ENCODE measurements at places on chromosomes 16 and 17.

DNA sequence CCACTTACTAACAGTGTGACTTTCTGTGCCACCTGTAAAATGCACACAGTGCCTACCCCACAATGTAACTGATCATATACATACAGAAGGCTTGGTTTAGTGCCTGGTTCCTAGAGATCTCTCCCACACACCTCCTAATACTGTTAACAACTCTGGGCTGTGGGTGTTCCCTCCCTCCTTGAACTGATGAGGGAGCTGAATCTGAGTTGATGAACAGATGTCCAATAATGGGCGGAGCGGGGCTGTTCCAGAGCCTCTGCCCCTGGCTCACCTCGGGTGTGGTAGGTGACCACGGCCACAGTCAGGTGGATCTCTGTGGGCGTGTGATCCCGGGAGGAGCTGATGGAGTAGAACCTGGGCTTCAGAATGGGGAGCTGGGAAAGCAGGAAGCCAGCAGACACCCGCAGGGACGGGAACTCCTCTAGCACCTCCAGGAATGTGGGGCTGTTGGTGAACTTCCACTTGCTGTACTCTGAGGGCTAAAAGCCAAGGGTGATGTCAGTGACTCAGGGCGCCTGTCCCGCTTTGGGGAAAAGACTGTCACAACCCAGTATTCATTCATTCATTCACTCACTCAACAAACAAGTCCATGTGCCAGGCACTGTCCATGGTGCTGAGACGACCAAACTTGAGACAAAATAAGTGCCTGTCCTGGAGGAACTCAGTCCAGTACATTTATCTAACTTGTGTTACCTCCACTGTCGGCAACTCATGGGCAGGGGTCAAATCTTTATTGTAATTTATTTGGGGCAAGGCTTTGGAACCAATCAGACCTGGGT is 37.6 kb downstream of the NOS2 start:
- DNase-seq, result peak; percentile 59

GRCh38 chr17:2138318-2138717 is 83.4 kb downstream of the HIC1 start:
- DNase-seq, result no peak

- no peak for DNase-seq
Observed at GRCh38 chr17:33021731-33022408, 30.2 kb downstream of the SPACA3 start.

DNA sequence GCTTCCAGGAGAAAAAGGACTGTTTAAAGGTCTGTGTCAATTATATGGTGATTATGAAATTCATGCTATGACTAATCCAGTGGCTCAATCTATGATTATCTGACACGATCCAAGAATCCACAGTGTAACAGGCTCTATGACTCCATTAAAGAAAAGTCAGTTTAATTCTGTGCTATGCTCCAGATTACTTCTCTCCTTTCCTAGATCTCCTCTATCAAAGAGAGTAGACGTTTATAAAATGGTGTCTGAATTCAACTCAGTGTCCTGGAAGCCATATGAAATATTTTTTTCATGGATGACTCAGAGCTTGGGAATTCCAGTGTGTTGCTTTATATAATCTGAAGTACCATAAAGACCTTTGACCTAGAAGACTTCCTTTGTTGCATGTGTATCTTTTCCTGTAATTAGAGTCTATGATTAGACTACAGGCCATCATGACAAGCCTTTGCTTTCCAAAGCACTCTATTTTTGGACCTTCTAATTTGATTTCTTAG is 27.0 kb upstream of the NF1 start:
- DNase-seq, result no peak

GRCh38 chr17:50893183-50893993 is 27.2 kb upstream of the TOB1 start:
- no peak for DNase-seq

GRCh38 chr17:63740464-63741142 is 996 bp downstream of the STRADA start:
- DNase-seq, result no peak

- DNase-seq, result no peak
Observed at GRCh38 chr17:19876529-19877161, 8.9 kb upstream of the ULK2 start.

- DNase-seq, result no peak
Observed at GRCh38 chr16:57648125-57648524, 19.7 kb downstream of the ADGRG1 start.

DNA sequence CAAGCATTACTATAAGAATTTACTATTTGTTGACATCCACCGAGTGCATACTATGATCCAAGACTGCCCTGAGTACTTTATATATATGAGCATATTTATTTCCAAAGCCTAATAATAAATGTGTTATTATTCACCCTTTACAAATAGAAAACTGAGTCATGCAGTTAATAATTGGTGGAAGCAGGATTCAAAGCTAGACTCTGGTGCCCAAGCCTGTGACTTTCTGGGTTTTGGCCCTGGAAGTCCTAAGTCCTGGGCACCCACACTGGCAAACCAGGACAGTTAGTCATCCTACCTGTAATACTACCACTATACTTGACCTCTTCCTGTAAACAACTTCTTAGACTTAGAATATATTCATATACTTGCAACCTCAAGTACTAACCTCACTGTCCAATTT is 257.4 kb upstream of the IRX5 start:
- no peak for DNase-seq

GRCh38 chr16:48117217-48118105 is 38.3 kb downstream of the ABCC12 start:
- DNase-seq, result peak; percentile 96

GRCh38 chr16:17519101-17519955 is 48.6 kb upstream of the XYLT1 start:
- DNase-seq, result no peak

GRCh38 chr16:12868788-12869187 is 32.6 kb upstream of the SHISA9 start:
- DNase-seq, result no peak

GRCh38 chr17:32631341-32632096 is 144.7 kb downstream of the CDK5R1 start:
- no peak for DNase-seq

GRCh38 chr16:49637933-49638672 is 217.8 kb downstream of the ZNF423 start:
- no peak for DNase-seq

DNA sequence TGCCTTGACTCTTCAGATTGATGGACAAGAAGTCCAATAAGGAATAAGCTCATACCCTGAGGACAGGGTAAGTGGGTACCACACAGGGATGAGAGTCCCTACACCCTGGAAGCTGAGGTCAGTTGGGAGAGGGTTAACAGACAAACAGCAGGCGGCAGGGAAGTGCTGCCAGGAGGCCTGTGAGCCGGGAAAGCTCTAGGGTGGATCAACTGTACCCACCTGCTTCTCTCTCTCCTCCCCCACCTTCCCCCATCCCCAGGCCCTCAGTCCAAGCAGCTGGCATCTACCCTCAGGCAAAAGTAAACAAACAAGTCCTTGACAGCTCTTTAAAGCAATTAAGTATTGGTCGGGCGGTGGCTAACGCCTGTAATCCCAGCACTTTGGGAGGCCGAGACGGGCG is 20.7 kb upstream of the MYLK3 start:
- DNase-seq, result no peak

DNA sequence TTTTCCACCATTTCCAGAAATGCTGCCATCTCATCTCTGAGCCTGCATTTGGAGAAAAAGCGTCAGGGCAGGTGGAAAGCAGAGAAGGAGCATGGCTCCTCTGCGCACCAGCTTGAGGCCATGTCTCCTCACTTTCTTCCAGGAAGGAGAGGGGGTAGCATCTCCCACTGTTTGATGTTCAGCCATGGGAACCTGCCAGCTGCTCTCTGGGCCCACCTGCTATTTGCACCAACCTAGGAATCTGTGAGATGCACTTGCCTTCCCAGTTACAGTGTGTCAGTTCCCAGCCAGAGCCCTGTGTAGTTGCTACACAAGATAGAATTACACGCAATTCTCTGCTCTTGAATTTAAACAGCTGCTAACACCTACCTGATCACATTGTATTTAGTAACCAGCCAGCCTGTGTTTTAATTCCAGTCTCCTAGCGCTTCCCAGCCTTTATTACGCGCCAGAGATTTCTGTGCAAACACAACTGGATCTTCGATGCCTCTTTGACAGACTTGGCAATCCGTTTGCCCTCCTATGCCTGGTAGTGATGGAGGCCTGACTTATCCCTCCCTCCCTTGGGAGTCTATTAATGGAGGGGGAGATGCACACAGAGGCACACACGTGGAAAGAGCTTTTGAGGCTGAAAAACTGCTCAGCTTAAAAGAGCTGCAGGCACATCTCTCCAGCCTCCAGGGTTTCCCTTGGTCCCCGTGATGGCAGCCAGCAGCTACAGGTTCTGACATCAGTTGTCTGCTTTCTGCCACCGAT is 98.1 kb upstream of the SEC14L1 start:
- no peak for DNase-seq

GRCh38 chr17:41581366-41582060 is 5.2 kb downstream of the KRT14 start:
- no peak for DNase-seq

DNA sequence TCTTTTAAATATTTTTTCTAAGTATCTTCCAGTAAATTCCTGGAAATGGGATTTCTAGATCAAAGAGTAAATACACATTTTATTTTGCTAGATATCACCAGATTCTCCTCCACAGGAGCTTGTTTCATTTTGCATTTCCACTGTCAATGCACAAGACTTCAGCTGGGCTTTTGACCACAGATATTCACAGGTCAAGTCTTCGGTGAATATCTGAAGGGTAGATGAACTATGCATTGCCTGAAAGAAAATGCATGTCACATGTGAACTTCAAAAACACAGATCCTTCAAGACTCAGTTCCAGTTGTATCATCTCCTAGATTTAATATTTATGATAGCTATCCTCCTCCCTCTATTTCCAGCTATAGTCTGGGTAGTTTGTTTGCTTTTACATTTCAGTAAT is 963.6 kb upstream of the GOT2 start:
- no peak for DNase-seq

GRCh38 chr17:47762728-47763127 is 29.7 kb downstream of the TBX21 start:
- no peak for DNase-seq

DNA sequence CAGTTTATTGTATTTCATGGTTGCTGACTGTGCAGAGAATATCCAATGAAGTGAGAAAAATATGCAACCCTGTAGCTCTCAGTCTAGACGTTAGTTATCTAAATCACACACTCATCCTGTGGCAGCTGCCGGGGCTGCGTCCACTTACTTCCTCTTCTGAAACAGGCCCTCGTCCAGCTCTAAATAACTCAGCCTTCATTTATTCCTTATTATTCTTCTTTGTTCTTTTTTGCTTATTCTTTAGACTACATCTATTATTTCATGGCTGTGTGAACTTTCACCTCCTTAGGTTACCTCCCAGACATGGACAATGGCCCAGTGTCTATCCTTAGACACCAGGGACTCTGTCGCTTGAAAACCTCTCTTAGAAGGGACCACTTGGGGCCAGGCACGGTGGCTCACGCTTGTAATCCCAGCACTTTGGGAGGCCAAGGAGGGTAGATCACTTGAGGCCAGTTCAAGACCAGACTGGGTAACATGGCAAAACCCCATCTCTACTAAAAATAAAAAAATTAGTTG is 3.4 kb upstream of the THUMPD1 start:
- no peak for DNase-seq

- no peak for DNase-seq
Observed at GRCh38 chr17:2295575-2295974, 8.0 kb downstream of the SMG6 start.

- DNase-seq, result peak; percentile 76
Observed at GRCh38 chr16:5615868-5616642, 518.5 kb upstream of the EEF2KMT start.

DNA sequence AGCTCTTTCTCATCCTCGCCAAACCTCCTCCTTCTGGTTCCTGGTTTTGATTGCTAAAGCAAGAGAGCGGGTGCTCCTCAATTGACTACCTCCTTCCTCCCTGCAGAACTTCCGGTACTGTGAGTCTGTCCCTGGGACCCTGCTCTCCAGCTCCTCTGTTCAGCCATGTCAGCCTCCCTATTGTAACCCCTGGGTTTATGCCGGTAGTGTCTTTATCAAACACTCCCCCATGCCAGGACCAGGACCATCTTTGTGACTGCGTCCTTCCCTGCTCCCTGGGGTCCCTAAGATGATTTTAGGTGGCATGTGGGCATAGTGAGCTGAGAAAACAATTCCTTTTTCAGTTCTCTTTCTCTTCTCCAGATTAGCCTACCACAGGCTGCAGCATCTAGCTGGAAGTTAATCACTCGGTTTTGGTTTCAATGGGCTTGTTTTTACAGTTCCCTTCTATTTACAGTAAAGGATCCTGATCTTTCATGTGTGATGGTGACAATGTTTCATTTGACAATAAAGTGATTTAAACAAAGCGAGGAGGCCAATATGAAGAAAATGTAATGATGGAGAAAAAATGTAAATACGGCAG is 27.7 kb upstream of the IL21R start:
- DNase-seq, result no peak

DNA sequence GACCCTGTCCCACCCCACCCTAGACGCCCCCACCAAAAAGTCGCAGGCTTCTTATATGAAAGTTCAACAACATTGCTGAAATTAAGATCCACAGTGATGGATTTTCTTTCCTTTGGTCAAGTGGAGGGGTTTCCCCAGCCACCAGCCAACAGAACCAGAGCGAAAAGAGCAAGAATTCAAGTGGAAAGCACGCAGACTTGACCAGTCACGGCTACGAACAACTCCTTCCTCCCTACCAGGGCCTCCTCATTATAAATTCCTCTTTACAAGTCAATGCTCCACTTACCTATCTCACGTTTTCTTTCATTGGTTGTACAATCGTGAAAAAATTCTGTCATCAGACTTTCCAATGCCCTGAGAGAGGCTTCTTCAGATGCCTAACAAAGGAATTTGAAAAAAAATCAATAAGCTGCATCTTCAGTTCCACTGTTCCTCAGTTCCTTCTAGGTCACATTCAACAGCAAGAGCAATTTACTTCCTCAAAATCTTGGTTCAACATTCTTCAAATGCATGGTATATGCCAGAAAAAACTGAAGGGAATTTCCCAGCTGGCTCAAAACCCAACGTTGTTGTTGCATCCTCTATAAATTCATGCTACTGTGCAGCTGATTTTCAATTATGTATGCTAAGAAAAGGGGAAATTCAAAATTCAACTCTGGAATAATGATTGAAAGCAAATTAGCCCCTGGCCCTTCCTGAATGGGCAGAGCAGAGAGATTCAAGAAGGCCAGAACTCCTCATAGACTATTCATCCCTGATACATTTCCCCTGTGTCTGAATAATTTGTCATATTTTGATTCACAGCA is 30.9 kb downstream of the XPO6 start:
- DNase-seq, result no peak

DNA sequence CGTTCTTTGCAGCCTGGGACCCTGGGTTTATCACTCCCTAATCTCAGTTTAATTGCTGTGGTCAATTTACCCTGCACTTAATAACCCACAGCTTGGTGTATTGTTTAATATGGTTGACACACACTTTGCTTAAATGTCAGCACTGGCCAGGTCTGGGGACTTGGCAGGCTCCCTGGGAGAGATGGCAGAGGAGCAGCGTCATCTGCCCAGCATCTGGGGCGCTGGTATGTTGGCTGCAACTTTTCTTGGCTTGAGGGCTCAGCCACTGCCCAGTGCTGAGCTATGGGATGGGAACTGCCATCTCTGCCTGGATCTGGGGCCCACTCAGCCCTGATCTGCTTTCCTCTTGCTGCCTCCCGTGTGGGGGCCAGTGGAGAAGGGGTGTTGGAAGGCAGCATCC is 115.7 kb upstream of the IRX3 start:
- DNase-seq, result no peak

Data from endothelial cell (in vitro differentiated cells).